ENCODE measurements at places on chromosomes 7 and 10. TPM values are rescaled to one million over a fixed set of nuclear protein-coding genes. Genes with fewer than 3 reads are reported as not detected.

ARPC1A gene
- polyA plus RNA-seq, result 71.9 TPM

RNLS gene
- polyA plus RNA-seq, result 4.7 TPM

PDSS1 gene
- polyA plus RNA-seq, result 6.0 TPM

FOXI2 gene
- not detected for polyA plus RNA-seq

CCDC172 gene
- not detected for polyA plus RNA-seq

LIPK gene
- not detected for polyA plus RNA-seq

SEMA4G gene
- polyA plus RNA-seq, result not detected

EGR2 gene
- polyA plus RNA-seq, result 2.3 TPM

GRCh38 chr7:110994028-110994967, 96.6 kb upstream of the LRRN3 start:
- H3K27me3 ChIP-seq, result no peaks in the 10 kb centered on the region
- no peak overlapping the region for H3K27ac ChIP-seq
- DNase-seq, result no peak
- no peak overlapping the region for H3K4me3 ChIP-seq
- no peaks in the 10 kb centered on the region for H3K4me1 ChIP-seq
- H3K36me3 ChIP-seq, result no peaks in the 10 kb centered on the region

DNA sequence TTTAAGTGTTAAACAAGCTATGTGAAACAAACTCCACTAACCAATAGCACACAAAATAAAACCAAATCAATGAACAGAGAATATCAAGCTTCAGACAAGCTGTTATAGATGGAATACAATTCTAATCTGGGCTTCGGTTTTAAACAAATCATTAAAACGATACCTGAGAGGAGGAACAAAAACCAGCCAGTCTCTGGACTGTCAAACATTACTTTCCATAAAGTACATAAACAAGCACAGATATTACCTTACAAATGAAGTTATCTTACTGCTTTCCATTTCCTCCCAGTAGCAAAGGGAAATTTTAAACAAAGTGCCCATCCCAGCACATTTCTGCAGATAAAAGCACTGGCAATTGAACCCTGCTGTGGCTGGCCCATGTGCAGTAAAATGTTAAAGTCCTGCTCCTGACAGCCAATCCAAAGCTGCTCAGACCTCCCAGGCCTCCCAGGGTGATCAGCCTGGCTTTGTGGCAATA, 128.0 kb downstream of the NRCAM start:
- DNase-seq, result no peak
- H3K36me3 ChIP-seq, result no peaks in the 10 kb centered on the region
- H3K4me3 ChIP-seq, result peak overlapping the region; percentile 36
- H3K4me1 ChIP-seq, result peaks cover 24% of the 10 kb centered on the region
- H3K27me3 ChIP-seq, result no peaks in the 10 kb centered on the region
- peak overlapping the region; percentile 9 for H3K27ac ChIP-seq

- H3K4me1 ChIP-seq, result peaks cover 27% of the 10 kb centered on the region
- peak overlapping the region; percentile 95 for H3K4me3 ChIP-seq
- H3K27ac ChIP-seq, result peak overlapping the region; percentile 85
- H3K36me3 ChIP-seq, result peaks cover 31% of the 10 kb centered on the region
Observed at GRCh38 chr7:149196705-149197171, 1.4 kb downstream of the ZNF282 start.

DNA sequence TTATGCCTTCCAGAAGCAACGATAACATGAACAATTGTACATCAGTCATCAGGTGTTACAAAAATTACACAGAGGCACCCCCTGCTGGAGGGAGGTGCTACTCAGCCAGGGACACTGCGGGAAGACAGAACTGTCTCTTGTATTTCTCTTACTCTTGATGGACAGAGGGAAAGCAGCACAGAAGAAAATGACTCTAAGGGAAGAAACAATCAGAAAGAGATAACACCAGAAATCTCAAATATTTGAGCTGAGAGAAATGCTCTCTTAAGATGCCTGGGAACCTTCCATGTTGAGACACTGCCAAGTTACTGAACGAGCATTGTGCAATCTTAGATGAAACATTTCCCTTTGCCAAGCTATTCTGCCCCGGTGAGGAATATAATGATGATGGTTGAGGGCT, 227.6 kb upstream of the NPSR1 start:
- no peaks in the 10 kb centered on the region for H3K4me1 ChIP-seq
- no peak overlapping the region for H3K4me3 ChIP-seq
- no peak for DNase-seq
- H3K27ac ChIP-seq, result no peak overlapping the region
- no peaks in the 10 kb centered on the region for H3K36me3 ChIP-seq

- DNase-seq, result no peak
- no peaks in the 10 kb centered on the region for H3K36me3 ChIP-seq
- no peak overlapping the region for H3K27ac ChIP-seq
- no peaks in the 10 kb centered on the region for H3K27me3 ChIP-seq
- no peaks in the 10 kb centered on the region for H3K4me1 ChIP-seq
- H3K4me3 ChIP-seq, result no peak overlapping the region
Observed at GRCh38 chr10:105875050-105875449, 1234.0 kb downstream of the SORCS3 start.

DNA sequence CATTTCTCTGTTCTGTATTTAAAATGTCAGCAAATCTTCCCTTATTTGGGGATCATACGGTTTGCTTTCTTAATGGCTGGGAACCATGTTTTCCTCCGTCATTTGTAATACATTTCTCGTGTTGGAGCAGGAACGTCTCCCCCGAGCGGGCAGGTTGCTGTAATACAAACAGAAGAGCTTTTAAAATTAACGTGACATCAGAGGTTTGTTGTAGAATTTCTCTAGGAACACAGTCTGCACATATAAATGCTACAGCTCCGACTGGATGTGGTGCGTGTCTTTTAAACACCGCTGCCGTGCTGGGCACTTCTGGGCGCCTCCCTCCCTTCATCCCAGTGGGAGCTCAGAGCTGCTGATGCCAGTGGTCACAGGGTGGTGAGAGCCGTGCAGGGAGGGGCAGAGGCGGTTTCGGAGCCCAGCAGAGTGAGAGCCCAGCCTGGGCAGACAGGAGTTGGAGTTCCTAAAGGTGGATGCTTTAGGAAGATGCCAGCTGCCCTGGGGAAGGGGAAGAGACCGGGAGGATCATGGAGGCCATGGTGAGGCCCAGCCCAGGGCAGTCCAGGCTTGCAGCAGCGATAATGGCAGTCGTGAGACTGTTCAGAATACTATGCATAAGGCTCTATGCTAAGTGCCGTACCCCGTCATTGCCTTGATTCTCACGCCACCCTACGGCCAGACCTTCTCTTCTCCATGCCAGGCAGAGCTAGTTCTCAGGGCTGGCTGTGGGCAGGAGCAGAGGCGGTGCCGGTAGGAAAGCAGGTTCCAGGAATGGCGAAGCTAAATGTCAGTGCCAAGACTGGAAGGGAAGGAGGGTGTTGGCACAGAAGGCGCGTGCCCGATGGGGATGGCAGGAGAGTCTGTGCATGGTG, 96.2 kb downstream of the GLRX3 start:
- H3K36me3 ChIP-seq, result peaks cover 10% of the 10 kb centered on the region
- DNase-seq, result no peak
- no peaks in the 10 kb centered on the region for H3K4me1 ChIP-seq
- peaks cover 9% of the 10 kb centered on the region for H3K27me3 ChIP-seq
- no peak overlapping the region for H3K27ac ChIP-seq
- no peak overlapping the region for H3K4me3 ChIP-seq

DNA sequence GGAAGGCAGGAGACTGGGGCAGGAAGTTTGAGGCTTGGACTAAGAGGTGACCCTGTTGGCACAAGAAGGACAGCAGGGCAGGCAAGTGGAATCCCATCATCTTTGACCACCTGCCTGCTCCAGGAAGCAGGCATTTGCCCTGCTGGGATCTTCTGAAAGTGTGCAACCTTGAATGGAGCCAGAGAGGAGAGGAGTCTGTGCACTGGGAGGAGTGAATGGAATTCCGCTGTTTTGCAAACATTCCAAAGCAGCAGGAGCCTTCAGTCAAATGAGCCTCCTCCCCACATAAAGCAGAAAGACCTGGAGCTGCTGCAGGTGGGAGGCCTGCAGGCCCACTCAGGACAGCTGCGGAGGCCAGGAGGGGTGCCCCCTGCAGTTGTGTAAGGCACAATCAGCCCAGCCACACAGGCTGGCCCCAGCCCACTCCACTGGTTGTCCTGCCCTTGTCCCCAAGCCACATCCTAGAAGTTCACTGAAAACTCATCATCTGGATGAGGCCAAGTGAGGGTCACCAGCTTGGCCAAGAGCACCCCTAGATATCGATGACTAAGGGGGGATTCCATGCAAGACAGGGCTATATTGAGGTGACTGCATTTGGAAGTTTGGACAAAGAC, 249.5 kb downstream of the RPS24 start:
- peaks cover 2% of the 10 kb centered on the region for H3K4me1 ChIP-seq
- H3K27me3 ChIP-seq, result no peaks in the 10 kb centered on the region
- H3K4me3 ChIP-seq, result no peak overlapping the region
- H3K36me3 ChIP-seq, result no peaks in the 10 kb centered on the region
- no peak overlapping the region for H3K27ac ChIP-seq
- DNase-seq, result no peak

GRCh38 chr10:103124420-103125096, 68.5 kb downstream of the NT5C2 start:
- H3K27me3 ChIP-seq, result no peaks in the 10 kb centered on the region
- no peak overlapping the region for H3K4me3 ChIP-seq
- H3K27ac ChIP-seq, result no peak overlapping the region

DNA sequence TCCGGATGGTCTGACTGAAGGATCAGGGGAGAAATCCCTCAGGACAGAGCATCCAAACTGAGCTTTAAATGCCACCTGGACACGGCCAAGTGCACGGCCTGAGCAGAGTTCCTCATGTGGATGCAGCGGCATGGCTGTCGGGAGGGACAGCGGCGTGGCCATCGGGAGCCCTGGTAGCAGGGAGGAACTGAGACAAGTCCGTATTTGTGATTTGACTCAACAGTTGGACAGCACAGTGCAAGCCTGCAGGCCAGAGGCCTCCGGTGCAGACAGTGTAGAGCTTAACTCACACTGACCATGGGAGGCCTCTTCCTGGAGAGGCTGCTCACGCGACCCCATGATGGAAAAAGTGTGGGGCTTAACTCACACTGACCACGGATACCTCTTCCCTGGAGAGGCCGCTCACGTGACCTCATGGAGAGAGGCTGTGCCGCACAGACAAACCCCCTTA, 207.4 kb downstream of the DIP2C start:
- H3K4me3 ChIP-seq, result no peak overlapping the region
- DNase-seq, result no peak
- H3K36me3 ChIP-seq, result no peaks in the 10 kb centered on the region
- H3K4me1 ChIP-seq, result peaks cover 16% of the 10 kb centered on the region

DNA sequence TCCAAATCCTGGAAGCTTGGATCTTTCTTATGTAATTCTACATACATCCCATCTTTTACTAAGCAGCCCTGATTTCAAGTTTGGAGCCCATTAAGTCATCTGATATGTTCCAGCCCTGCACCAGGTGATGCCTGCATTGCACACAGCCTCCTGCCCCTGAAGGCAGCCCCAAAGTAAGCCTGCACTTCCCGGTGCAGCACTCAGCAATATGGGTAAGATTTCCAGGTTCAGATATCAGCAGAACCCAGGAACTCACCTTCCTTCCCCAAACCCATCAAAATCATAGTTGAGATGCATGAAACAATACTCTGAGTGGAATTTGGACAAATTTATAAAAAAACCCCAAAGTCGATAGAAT, 333 bp upstream of the DDC start:
- peaks cover 3% of the 10 kb centered on the region for H3K27me3 ChIP-seq
- H3K4me3 ChIP-seq, result no peak overlapping the region
- DNase-seq, result no peak
- no peaks in the 10 kb centered on the region for H3K36me3 ChIP-seq
- H3K27ac ChIP-seq, result no peak overlapping the region
- H3K4me1 ChIP-seq, result no peaks in the 10 kb centered on the region

GRCh38 chr10:52771534-52772445, 794 bp downstream of the MBL2 start:
- H3K27me3 ChIP-seq, result no peaks in the 10 kb centered on the region
- no peak for DNase-seq
- H3K4me1 ChIP-seq, result no peaks in the 10 kb centered on the region
- H3K27ac ChIP-seq, result no peak overlapping the region

GRCh38 chr10:71344993-71345480, 26.0 kb downstream of the SLC29A3 start:
- no peak overlapping the region for H3K4me3 ChIP-seq
- H3K4me1 ChIP-seq, result no peaks in the 10 kb centered on the region

DNA sequence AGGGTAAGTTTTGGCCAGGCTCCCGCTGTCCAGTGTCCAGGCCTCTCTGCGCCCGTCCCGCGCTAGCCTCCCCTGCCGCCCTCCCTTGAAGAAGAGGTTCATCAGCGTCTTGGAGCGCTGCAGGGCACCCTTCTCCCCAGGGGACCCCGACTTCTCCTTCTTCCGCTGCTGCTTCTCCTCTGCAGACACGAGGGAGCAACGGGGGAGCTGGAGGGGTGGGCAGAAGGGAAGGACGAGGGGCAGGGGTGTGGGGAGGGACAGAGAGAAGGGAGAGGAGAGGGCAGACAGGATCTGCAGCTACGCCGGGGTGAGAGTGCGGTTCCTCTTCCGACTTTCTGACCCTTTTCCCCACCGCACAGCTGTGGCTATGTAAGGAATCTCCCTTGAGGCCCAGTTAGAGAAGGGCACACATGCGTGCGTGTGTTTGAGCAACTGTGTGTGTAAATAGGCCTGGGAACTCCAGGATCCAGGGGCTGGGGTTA, 12.8 kb downstream of the PDZD7 start:
- no peak overlapping the region for H3K27ac ChIP-seq
- peak; percentile 24 for DNase-seq

GRCh38 chr10:113441220-113441619, 111.6 kb upstream of the HABP2 start:
- no peaks in the 10 kb centered on the region for H3K4me1 ChIP-seq
- no peaks in the 10 kb centered on the region for H3K27me3 ChIP-seq
- no peak for DNase-seq
- H3K4me3 ChIP-seq, result no peak overlapping the region
- H3K36me3 ChIP-seq, result no peaks in the 10 kb centered on the region

DNA sequence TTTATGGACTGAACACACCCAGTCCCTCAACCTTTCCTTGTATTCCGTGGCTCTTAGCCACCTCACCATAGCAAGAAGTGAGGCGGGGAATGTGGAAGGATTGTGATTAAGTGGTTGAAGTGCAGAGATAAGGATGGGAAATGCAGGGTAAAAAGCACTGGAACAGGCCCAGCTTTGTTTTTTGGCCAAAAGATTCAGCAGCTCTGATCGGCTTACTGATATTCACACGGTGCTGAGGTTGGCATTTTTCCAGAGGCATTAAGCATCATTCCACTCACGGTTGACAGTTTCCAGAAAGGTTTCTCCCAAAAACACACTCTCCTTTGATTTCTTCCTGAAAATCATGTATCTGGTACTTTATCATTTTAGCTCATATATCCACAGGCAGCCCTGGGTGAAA, 544.2 kb downstream of the CNTNAP2 start:
- H3K36me3 ChIP-seq, result no peaks in the 10 kb centered on the region
- peaks cover 4% of the 10 kb centered on the region for H3K4me1 ChIP-seq
- H3K4me3 ChIP-seq, result no peak overlapping the region
- DNase-seq, result no peak
- no peaks in the 10 kb centered on the region for H3K27me3 ChIP-seq
